ENCODE measurements at places on chromosomes 6 and 20. TPM values are rescaled to one million over a fixed set of nuclear protein-coding genes. Genes with fewer than 3 reads are reported as not detected.

HLA-DOA gene
- 3.6 TPM for total RNA-seq

ULBP3 gene
- 1.0 TPM for total RNA-seq

SLC12A5 gene
- total RNA-seq = not detected

TDRD6 gene
- not detected for total RNA-seq

REM1 gene
- not detected for total RNA-seq

HLA-DPB1 gene
- total RNA-seq = 10.4 TPM

SLC16A10 gene
- total RNA-seq = 5.3 TPM

KCNK5 gene
- total RNA-seq = 29.8 TPM

SLC22A1 gene
- total RNA-seq = 1.6 TPM
